ENCODE measurements at places on chromosomes 7 and 10.

- no peak for DNase-seq
Measured at GRCh38 chr10:120217736-120218135, 239.3 kb upstream of the PLPP4 start.

- peak; percentile 59 for DNase-seq
Measured at GRCh38 chr7:115910541-115911164, 119.9 kb downstream of the TFEC start.

- no peak for DNase-seq
Measured at GRCh38 chr10:15043674-15044073, at the start of gene OLAH. OLAH (plus strand) TSS chr10:15043943; CDS start chr10:15047289, 3,346 bp downstream.

- no peak for DNase-seq
Measured at GRCh38 chr7:150382844-150383225, 3.7 kb downstream of the ZNF775 start.

- no peak for DNase-seq
Measured at GRCh38 chr10:53619671-53620070, 847.1 kb upstream of the MBL2 start.

DNA sequence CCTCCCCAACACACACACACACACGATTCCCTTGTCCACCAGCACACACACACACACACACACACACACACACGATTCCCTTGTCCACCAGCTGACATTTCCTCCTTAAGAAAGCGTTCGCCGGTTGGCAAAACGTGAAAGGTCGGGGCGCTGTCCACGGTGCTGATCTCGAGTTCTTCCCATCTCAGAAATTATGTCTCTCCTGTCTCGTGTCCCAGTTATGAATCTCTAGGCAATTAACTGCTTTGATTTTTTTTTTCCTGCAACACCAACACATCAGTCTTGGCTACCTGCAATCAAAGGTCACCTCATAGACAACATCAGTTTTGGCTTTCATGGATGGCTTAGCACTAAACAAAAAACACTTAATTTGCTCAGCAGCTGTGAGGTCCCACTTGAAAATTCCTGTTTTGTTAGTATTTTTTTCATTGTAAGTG is 1.9 kb downstream of the INA start:
- DNase-seq: peak; percentile 20

- DNase-seq: no peak
Measured at GRCh38 chr7:129730159-129730558, 118.6 kb downstream of the NRF1 start.

DNA sequence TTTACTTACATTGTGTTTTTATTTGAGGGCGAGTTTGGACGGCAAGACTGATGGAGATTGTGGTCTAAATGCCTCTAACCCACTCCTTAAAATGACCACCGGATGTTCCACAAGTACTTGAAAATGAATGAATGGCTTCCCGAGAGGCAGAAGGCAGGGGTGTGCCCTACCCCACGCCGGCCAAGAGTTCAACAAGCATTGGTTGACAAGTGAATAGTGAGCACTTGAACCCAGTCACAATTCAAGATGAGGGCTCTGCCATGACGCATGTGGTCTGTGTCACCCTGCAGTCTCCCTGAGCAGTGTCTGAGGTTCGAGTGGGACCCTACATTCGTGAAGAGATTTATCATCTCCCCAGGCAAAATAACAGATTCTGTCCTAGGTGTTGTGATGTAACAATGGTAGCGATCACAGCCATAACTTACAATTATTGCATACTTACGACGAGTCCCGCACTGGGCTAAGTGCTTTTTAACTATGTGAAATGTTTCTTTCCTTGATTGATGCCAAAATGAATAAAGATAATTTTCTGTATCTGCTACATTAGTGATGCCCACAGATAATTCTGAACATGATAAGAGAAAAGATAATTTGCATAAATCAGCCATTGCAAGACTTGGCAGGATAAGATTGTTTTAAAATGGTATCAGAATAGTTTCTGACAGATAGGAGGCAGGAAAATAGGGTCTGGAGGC is 305.4 kb downstream of the WDR37 start:
- DNase-seq: no peak
